ENCODE measurements at places on chromosomes 2 and 18. TPM values are rescaled to one million over a fixed set of nuclear protein-coding genes. Genes with fewer than 3 reads are reported as not detected.

DNA sequence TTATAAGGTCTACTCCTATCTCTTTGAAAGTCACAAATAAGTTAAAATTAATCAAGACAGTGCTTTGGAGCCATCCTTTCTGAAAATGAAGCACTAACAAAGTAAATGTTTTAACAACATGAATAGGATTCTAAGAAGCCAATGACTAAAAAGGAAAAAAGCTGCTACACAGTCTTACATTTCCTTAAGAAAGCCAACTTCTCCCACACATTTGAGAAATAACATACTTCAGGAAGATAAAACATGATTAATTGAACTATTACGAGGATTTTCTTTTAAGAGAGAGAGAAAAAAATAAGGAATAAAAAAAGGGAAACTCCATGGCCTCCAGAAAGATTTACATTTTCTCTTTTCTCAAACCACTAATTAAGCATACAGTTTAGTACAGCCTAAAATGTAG is 113.1 kb downstream of the GCA start:
- peaks cover 36% of the 10 kb centered on the region for H3K27me3 ChIP-seq
- H3K4me3 ChIP-seq, result no peak overlapping the region
- no peaks in the 10 kb centered on the region for H3K36me3 ChIP-seq
- DNase-seq, result no peak
- no peak overlapping the region for H3K27ac ChIP-seq

DNA sequence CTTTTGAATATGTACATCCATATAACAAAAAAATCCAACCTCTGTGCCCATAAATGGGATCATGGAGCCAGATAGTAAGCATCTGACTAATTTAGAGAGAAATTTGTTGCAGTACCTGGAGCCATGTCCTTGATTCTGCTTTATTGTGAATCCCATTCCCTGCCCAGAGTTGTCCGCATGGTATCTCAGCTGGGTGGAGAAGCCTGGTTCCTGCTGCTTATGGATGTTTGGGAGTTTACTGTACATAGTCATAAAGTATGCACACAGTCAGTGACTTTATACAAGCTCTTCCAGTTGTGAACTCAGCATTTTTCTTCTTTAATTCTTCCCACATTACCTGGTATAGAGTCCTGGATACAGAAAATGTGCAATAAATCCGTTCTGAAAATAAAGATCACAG is 346.0 kb downstream of the FIGN start:
- no peak overlapping the region for H3K4me3 ChIP-seq
- 0 out of 2 replicates have a peak, but pooled peaks cover 20% of the 10 kb centered on the region for H3K27me3 ChIP-seq
- H3K36me3 ChIP-seq, result no peaks in the 10 kb centered on the region
- no peak overlapping the region for H3K27ac ChIP-seq
- H3K4me1 ChIP-seq, result no peaks in the 10 kb centered on the region

GRCh38 chr2:148201075-148202004 is 180.4 kb downstream of the MBD5 start:
- no peaks in the 10 kb centered on the region for H3K4me1 ChIP-seq
- no peak overlapping the region for H3K27ac ChIP-seq
- no peaks in the 10 kb centered on the region for H3K27me3 ChIP-seq
- H3K36me3 ChIP-seq, result no peaks in the 10 kb centered on the region

GRCh38 chr2:176687342-176687741 is 418.1 kb downstream of the MTX2 start:
- H3K36me3 ChIP-seq, result no peaks in the 10 kb centered on the region
- H3K27ac ChIP-seq, result no peak overlapping the region
- no peak overlapping the region for H3K4me3 ChIP-seq
- DNase-seq, result no peak
- peaks cover 87% of the 10 kb centered on the region for H3K27me3 ChIP-seq
- no peaks in the 10 kb centered on the region for H3K4me1 ChIP-seq

The PXDN gene
- 125 TPM for total RNA-seq

- H3K36me3 ChIP-seq, result no peaks in the 10 kb centered on the region
- H3K4me1 ChIP-seq, result peaks cover 20% of the 10 kb centered on the region
- no peak overlapping the region for H3K4me3 ChIP-seq
- H3K27ac ChIP-seq, result no peak overlapping the region
Observed at GRCh38 chr2:54099829-54100585, 15.4 kb upstream of the ACYP2 start.

All from PC-3 (cell line).